ENCODE measurements at places on chromosomes 12 and 14.
A peak's percentile ranks its signal among the peaks of the same experiment; 100 is the strongest.

DNA sequence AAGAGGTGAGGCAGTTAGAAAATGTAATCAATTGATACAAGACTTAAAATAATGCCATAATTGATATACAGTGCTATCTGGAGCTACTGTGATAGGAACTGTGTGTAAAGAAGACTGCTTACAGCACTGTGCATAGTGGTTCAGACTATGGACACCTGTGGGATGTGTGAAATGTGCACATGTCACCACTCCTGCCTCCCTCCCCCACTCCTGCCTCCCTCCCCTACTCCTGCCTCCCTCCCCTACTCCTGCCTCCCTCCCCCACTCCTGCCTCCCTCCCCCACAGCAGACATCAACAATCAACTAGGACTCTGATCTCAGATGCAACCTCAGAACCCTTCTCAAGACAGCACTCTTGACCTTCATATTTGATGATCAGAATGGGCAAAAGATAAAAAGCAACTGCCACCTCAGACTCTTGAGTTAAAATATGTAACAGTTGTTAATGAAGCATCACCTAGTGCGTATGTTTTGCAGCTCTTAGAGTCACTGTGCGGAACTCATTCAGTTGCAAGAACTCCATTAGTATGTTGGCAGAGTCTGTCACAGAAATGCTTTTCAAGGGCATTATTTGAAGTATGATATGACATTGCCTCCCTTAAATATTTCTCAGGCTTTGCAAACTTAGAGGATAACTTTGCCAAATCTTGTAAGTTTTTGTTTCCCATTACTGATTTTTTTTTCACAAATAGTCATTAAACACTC is 255.2 kb upstream of the DDHD1 start:
- no peak for DNase-seq

DNA sequence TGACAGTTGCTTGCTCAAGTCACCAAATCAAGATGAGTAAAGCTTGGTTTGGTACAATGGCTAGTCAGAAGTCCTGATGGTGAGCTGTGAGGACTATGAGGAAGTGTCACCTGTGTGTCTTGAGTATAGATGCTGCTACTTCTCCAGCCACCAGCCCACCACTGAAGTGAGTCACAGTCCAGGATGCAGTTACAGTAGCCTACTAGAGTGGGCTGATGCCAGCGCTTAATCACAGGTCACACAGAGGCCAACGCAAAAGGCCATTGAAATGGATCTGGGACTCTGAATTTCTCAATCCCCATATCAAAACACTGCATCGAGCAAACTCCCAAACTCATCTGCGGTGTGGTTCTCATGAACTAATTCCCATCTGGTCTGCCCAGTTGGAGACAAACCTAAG is 223.1 kb downstream of the ANO6 start:
- peak; percentile 44 for DNase-seq

DNA sequence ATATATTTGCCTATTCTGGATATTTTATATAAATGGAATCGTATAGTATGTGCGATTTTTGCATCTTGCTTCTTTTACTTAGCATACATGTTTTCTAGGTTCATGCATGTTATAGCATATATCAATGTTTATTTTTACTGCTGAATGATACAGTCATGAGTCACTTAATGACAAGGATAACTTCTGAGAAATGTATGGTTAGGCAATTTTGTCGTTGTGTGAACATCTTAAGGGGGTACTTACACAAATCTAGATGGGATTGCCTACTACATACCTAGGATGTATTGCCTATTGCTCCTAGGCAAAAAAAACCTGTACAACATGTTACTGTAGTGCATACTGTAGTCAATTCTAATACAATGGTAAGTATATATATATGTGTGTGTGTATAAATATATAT is 8.8 kb downstream of the USP15 start:
- DNase-seq = peak; percentile 72

- no peak for DNase-seq
These were observed 1053.5 kb upstream of the FBXO33 start for GRCh38 chr14:40485688-40486087.

- no peak for DNase-seq
These were observed 99.1 kb downstream of the CAPZA3 start for GRCh38 chr12:18837025-18837424.

DNA sequence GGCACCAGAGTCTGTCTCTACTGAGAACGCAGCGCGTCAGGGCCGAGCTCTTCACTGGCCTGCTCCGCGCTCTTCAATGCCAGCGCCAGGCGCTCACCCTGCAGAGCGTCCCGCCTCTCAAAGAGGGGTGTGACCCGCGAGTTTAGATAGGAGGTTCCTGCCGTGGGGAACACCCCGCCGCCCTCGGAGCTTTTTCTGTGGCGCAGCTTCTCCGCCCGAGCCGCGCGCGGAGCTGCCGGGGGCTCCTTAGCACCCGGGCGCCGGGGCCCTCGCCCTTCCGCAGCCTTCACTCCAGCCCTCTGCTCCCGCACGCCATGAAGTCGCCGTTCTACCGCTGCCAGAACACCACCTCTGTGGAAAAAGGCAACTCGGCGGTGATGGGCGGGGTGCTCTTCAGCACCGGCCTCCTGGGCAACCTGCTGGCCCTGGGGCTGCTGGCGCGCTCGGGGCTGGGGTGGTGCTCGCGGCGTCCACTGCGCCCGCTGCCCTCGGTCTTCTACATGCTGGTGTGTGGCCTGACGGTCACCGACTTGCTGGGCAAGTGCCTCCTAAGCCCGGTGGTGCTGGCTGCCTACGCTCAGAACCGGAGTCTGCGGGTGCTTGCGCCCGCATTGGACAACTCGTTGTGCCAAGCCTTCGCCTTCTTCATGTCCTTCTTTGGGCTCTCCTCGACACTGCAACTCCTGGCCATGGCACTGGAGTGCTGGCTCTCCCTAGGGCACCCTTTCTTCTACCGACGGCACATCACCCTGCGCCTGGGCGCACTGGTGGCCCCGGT is at the start of gene PTGDR:
Gene PTGDR, plus strand, starts transcription at position 198 of the 778 bp plus-strand sequence. Its CDS starts 117 bp downstream, at position 315.
- DNase-seq = no peak

DNA sequence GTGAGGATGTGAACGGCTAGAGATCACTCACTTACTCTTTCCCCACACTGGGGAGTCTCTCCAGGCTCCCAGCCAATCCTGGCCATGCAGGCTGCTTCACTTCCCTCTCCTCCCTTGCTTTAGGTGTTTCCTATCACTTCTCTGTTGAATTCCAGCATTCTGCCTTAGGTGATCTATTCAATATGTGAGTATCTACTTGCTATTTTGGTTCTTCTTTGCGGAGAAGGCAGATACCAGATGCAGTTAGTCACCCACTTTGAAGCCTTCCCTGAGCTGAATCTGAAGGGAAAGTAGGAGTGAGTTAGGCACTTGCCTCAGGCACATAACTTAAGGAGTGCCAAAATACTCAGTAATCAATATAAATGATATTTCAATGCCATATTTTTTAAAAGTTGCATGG is 36.0 kb upstream of the FAR2 start:
- no peak for DNase-seq

- DNase-seq = no peak
These were observed 78.8 kb downstream of the RPS6KA5 start for GRCh38 chr14:90981636-90982035.

DNA sequence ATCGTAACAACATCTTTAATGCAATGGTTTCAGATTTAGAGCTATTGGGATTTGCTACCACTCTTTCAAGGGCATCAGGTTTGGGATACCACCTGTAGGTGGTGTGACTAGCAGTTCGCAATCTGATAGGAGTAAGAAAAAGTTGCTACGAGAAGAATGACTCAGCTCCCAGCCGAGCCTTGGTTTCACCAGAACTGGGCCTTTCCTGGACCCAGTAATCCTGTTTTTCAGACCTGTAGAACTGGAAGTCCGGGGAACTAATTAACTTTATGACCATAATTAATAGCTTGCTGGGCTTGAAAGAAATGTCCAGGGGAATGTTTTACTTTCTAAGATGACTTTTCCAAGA is 770 bp downstream of the ABHD4 start:
- peak; percentile 38 for DNase-seq

DNA sequence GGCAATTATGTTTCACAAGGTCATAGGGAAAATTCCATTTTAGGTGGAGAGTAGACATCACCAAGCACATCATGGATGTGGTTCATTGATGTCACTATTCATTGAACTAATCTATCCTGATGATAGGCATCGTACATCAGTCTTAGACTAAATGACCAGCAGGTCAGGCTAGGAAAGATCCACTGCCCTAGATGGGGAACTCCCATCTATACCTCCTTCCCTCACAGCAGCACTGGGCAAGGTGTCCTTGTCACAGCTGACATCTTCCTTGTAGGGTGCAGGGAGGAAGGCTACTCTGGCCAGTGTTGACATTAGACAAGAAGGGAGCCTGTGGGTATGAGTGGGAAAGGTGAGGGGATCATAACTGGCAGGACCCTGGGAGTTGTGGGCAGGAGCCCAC is 63.8 kb upstream of the CAPRIN2 start:
- no peak for DNase-seq

DNA sequence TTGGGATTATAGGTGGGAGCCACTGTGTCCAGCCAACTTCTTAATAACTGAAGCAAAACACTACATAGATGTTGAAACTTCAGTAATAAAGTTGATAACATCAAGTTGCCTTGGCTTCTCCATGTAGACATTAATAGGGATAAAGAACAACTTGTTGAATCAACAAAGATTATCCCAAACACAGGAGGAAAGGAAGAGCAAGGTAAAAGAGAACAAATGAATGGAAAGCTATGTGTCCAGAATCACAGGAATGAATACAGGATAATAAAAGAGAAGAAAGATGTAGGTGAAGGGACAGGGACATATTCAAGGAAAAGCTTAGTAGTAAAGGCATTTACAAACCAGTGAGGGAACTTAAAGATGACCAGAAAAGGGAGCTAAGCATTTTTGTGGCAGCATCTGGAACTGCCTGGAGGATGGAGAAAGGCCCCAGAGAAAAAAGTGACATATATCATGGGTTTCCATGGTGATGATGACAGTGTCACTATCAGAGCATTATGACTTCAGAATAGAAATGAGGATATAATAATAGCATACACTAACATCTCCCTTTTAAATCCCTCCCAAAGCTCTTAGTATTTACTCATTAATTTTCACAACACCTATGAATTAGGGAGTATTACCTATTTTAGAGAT is 24.0 kb upstream of the MDM1 start:
- DNase-seq = peak; percentile 47

DNA sequence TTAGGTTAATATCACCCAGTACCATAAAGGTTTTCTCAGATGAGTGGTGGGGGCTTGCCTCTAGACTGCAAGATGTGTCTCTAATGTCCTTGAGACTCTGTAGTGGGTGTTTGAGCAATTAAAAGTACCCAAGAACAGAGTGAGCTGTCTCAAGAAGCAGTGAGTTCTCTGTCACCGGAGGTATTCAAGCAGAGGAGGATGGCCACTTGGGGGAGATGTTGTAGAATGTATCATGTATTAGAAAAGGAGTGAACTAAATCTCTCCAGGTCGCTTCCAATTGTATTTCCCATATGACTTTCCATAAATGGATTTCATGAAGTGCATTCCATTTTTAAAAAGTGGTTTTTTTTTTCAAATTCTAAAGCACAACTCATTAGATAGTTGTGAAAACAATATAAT is 35.0 kb downstream of the SLC17A8 start:
- DNase-seq = peak; percentile 31

DNA sequence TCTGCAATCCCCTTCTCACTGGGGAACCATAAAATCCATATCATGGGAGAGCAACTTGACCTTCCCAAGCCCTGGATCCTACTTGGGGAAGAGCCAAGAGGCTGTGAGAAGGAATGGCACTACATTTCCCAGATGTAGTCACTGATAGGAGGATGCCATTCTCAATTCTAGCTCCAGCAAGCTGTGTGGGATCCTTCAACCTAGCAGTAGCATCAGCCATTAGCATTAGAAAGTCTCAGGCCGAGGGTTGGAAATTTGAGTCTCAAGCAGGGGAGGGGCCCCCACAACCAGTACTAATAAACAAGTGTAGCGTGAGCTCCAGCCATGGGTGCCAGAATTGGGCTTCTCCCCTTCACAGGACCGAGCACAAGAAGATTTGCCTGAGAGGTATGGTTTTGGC is 84.3 kb upstream of the NELL2 start:
- no peak for DNase-seq

- DNase-seq = no peak
These were observed at the start of gene ABCC9 for GRCh38 chr12:21940549-21941505. ABCC9 (minus strand) TSS chr12:21941426; CDS start chr12:21936674, 4,752 bp downstream.

DNA sequence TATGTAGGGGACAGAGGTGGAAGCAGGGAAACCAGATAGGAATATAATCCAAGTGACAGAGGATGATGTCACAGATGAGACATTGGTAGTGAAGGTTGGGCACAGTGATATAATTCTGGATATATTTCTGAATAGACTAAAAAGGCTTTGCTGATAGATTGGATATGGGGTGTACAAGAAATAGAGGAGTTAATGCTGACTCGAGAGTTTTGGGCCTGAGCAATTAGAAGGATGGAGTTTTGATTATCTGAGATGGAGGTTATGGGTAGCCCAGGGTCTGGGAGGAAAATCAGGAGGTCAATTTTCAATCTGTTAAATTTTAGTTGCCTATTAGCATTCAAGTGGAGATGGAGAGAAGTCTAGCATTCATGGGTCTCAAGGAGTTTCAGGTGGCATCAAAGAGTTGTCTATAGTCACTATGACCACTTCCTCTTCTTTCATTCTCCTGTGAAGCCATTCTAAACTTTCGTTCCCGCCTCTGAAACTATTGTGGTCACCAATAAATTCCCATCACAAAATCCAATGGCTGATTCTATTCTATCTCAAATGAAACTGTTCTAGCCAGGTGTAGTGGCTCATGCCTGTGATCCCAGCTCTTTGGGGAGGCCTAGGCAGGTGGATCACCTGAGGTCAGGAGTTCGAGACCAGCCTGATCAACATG is 10.6 kb upstream of the ANO6 start:
- DNase-seq = no peak

DNA sequence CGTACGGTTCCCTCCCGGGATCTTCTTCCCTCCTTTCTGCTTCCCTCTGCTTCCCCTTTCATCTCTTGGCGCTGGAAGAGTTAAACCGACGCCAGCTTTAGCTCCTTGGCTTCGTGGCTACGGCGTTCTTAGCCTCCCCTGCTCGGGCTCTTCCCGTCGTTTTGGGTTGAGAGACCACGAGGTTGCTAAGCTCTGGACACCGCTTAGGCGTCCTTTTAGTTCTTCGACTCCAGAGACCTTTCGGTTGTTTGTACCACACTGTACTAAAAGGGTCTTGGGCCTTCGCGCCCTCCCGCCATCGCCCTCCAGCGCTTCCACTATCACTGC is 545 bp downstream of the CPSF2 start:
- no peak for DNase-seq

DNA sequence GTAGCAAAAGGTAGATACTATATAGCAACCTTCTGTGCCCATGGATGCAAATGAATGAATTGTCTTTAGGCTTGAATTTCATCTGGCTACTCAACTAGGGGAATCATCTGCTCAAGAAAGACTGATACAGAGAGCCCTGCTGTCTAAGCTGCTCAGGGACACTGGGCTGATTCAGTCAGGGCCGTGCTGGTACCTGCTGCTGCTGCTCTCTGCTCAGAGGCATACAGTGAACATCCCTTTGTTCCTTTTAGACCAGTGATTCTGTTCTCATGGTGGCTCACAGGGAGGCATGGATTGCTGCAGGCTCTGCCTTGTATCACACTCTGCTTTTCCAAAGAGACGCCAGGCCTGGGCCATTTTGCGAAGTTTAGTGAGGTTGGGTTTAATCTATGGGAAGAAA is 14.1 kb downstream of the EIF2B2 start:
- DNase-seq = no peak
